ENCODE measurements at places on chromosomes 11 and 22.

- DNase-seq, result no peak
Measured at GRCh38 chr11:19828382-19829108, 115.9 kb downstream of the NAV2 start.

GRCh38 chr22:32480238-32480637 is 5.6 kb downstream of the FBXO7 start:
- no peak for DNase-seq

DNA sequence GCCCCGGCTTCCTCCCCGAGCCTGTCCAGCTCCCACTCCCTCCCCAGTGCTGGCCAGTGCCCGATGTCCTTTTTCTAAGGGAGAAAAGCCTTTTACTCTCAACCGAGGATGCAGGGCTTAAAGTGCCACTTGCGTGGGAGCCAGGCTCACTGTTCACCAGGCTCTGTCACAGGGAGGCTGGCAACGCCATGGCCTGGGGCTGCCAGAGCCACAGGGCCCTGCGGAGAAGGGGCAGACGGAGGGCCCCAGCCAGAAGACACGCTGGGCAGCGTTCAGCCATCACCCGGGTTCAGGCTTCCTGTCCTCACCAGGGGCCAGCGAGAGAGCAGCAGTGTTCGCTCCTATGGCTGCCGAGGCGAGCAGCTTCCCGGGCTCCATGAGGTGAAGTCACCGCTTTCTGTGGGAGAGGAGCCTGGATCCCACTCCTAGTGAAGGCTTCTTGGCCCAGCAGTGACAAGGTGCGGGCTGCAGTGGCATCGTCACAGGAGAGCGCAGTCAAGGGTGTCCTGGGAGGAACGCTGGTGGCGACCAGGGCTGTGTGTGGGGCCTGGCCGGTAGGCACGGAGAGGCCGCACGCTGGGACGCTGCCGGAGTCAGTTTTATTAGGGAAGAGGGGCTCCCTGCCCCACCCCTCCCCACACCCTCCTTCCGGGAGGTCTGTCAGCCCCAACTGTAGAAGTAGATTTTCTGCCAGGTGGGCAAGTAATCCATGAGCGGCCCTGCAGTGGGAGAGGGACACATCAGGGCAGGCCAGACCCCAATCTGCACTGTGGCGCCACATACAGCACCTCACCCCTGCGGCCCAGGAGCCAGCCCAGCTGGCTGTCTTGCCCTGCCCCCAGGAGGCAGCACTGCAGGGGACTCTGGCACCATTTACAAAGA is 2.8 kb upstream of the FREY1 start:
- no peak for DNase-seq

GRCh38 chr11:5380740-5381342 is 2.8 kb upstream of the OR51M1 start:
- no peak for DNase-seq

DNA sequence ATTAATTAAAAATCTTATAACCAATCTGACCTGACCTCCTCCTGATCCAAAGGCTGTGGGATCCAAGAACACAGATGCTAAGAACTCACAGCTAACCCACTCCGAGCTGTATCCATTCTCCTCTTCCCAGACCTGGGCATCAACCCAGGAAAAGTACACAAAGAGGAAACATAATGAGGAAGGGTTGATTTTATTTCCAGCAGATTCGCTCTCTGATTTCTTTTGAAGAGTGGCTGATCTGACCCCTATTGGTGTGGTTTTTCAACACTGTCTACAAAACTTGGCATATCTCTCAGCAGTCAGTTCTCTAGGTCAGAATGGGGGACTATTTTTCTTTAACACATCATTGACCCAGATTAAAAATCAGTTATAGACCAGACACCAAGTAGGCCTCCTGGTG is 201.9 kb upstream of the UBASH3B start:
- no peak for DNase-seq

DNA sequence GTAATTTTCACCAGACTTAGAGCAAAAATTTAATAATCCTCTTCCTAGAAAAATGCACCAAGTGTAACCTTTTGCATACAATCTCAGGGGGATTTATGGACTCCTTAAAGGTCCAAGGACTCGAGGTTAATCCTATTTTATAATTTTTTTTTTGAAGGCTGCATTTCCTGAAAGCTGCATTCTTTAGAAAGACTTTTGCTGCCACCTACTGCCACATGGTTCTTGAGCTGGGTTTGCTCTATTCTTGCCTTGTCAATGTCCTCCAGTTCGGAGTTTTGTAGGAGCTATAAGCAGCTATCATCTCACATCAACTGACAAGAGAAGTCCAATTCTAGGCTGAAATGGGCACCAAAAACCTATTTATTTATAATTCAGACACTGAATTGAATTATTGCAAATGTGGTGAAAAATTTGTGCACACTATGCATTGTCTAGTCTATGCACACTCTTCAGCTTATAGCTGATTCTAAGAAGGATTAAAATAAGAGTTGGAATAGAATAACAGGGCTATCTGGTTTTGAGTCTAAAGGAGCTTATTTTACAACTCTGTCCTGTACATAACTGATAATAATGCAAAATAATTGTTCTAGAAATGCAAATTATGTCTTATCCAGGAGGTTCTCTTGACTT is 31.3 kb downstream of the TRAF6 start:
- peak; percentile 34 for DNase-seq

GRCh38 chr11:62477927-62478326 is 59.1 kb downstream of the SCGB1A1 start:
- no peak for DNase-seq

DNA sequence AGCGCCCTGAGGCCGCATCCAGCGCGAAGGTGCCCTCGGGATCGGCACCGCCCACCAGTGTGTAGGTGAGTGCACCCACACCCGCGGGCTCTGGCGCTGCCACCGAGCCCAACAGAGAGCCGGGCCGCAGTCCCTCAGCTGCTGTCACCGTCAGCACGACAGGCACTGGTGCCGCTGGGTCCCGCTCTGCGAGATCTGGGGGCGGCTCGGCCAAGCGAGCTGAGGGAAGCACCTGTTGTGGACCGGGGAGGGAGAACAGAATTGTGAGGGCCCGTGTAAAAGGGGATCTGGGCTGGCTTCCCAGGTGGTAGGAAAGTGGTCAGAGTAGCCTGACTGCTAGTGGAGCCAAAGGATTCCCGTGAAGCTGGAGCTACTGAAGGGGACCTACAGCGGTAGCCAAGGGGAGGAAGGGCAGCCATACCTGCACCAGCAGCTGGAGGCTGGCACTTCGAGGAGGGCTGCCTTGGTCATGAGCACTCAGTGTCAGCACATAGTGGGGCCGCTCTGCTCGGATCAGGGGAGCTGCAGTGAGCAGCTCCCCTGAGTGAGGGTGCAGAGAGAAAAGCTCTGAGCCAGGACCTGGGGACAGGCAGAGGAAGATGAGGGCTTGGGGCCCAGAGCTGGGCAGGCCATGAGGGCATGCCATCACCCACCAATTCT is 11.5 kb upstream of the TPP1 start:
- DNase-seq, result no peak

DNA sequence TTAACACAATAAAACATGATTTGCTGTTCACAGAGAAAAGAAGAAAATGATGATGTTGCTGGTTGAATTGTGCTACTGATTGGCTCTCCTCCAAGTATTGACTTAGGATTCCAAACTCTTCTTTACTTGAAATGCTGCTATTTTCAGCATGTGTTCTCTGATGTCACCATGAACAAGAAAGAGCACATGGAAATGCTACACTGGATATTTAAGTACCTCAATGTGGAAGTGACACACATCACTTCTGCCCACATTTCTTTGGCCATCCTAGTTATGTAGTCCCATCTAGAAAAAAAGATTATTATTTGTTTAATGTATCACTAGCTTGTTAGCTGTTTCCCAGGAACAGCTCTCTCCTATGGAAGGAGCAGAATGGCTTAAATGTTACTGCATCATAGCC is 27.2 kb downstream of the OR52B2 start:
- DNase-seq, result no peak

DNA sequence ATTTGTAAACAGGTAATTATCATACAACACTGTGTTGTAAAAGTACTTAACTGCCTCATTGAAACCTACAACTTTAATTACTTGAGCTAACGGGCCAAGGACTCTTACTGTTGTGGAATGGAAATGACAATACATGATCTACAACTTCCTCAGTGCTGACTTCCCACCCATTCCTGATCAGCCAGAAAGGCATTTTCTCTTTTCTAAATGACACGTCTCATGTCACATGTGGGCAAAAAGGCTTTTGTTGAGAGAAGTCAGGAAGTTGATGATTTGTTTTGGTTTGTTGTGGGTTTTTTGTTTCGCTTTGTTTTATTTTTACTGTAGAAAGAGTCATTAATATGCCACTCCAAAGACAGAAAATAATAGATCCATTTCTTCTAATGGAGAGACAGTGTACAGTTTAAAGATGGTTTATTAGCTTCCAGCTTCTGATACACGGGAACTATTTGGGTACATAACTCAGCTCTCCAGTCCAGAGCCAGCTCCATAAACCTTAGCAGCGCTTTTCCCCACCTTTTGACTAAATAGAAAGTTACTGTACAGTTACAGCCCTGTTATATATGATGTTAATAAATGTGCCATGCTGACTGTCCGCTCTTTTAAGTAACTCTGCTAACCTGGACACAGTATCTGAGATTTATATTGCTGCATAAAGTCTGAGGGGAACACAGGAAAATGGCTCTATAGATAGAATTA is 509.4 kb upstream of the API5 start:
- no peak for DNase-seq

DNA sequence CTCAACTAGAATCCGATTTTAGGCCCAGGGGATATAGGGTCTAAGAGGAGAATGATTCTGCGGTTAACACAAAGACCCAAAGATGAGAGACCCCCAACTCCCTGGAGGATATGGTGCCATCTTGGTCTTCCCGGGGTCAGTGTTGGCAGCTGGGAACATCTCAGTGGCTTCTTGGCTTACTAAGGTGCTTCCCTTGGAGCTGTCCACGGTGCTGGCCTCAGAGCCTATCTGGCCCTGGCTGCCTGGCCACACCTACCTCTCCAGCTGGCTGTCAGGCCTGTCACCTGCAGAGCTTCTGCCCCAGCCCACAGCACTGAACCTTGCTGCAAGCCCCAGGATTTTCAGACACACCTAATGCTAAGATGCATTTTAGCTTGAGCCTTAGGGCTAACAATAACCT is 70.7 kb upstream of the THY1 start:
- no peak for DNase-seq

DNA sequence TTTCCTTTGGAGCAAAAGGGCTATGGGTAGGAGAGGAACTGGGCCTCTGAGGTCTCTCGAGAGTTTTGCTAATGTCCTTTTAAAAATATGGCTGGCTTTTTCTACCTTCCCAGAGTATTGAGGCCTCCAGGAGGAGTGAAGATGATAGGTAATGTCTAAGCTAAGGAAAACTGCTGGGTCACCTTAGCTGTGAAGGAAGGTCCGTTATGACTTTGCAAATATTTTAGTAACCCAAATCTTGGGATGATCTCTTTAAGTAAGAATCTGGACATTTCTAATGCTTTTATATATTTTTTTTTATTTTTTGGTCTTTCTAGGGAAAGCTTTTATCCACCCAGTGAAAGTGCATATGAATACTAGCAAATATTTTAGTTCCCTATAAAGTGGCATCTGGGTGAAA is 60.9 kb upstream of the SYN3 start:
- no peak for DNase-seq

DNA sequence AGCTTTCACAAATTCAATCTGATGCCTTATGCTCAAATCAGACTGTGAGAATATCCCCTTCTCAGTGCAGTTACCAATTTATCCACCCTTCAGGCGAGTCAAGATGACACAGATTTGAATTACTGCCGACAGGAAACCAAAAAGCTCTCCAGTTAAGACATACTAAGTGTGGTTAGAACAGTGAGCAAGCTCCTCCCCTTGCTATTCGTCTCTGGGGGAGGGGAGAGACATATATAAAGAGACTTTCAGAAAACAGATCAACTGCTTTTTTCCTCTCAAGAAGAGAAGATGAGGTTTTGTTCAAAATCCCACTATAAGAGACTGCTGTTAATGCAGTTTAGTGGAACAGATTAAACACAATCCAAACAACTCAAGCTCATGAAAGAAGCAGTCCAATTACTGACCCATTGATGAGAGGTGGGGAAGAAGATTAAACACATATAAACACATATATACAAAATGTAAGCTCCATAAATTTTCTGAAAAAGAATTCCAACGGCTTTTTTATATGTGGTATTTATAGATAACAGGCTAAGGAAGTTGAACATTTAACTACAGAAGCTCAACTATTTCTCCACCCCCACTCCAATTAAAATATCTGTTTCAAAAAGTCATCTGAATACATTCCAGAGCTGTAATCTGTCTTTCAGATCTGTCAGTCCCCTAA is 102.7 kb downstream of the MRTFA start:
- peak; percentile 75 for DNase-seq

Measured in CD4-positive, alpha-beta memory T cell (primary cell).